ENCODE measurements at places on chromosomes 6 and 20.

DNA sequence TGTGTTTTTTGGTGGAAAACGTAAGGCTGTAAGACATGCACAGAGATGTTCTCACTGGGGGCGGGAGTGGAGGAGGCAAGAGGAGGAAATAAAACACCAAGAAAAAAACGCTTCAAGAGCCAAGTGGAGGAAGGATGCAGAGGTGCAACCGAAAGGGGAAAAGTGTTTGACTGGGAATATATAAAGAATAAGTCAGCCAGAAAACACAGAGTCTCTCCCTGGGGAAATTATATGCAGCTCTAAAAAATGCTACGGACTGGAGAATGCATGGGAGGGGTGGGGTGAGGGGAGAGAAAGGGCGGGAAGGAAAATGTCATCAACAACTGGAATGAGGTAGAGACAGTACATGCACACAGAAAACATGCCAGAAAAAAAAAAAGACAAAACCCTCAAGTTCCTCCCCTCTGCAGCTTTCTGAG lies 133.5 kb downstream of the SCML4 start:
- no peak for DNase-seq

- DNase-seq: no peak
These were observed 219.8 kb downstream of the TFAP2A start for GRCh38 chr6:10194816-10195672.

DNA sequence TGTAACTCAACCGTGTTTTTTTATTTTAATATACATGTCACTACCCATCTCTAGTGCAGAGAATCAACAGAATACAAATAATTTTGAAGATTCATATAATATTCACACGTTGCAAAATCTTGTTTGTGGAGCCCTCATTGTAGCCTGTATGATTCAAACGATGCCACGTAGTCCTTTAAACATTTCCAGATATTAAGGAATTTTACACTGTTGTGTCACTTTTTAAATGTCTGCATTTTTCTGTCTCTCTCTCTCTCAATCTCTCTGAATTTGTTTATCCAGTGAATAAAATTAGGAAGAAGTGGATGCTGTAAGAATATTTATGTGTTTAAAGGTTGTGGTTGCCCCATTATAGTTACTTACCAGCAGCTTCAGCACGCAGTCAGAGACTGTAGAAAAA lies 262.0 kb downstream of the PAX1 start:
- no peak for DNase-seq

GRCh38 chr6:20916086-20916485 lies 381.8 kb downstream of the CDKAL1 start:
- no peak for DNase-seq

DNA sequence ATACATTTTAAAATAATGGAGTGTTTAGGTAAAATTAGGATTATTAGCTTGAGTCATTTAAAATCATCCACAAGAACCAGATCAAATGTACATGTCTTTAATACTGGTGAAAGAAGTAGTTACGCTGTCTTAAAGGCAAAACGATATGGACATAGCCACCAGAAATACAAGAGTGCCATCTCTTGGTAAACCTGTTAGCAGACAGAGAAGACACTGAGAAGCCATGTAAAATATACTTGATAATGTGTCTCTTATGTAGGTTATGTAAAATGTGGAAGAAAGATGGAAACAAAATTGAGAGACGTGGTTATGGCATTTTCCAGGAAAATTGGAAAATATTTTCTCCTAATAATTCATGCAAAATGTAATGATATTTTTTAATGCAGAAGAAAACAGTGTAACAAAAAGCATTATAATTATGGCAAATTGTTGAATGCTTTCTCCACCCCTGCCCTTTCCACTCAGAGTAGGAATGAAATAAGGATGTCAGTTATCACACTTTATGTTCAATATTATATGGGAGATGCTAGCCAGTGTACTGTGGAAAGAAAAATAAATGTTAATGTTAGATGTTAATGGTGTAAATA lies 12.2 kb upstream of the SLC17A2 start:
- no peak for DNase-seq

DNA sequence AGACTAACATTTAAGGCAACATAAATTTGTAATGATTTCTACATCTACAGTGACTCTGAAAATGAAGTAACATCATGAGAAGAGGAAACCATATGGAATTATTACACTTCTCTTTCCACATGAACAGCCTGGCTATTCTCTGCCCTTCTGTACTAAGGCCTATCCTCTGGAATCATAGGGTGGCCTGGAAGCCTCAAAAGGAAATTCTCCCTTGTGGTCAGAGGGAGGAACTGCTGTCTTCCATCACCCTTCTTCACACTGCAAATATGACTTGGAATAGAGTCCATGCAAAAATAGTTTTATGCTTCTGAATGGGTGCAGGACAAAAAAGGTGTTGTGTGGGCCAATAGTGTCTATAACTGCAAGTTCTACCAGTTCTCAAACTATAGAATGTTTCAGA lies 44.6 kb upstream of the SH3BGRL2 start:
- no peak for DNase-seq

DNA sequence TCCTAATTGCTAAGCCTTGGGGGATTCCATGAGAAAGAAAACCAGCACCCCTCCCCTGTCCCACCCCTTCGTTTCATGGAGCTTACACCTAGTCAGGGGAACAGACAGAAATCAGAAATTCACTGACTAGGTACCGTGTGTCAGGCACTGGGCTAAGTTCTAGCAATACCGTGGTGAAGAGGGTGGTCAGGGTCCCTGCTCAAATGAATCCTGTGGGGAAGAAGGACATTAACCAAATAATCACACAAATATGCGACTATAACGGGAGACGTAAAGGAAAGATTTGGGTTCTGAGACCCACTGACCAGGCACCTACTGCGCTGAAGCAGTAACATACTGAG lies 65.1 kb upstream of the TOP1 start:
- DNase-seq: no peak

- DNase-seq: no peak
These were observed 458.9 kb downstream of the HACE1 start for GRCh38 chr6:104400844-104401243.

DNA sequence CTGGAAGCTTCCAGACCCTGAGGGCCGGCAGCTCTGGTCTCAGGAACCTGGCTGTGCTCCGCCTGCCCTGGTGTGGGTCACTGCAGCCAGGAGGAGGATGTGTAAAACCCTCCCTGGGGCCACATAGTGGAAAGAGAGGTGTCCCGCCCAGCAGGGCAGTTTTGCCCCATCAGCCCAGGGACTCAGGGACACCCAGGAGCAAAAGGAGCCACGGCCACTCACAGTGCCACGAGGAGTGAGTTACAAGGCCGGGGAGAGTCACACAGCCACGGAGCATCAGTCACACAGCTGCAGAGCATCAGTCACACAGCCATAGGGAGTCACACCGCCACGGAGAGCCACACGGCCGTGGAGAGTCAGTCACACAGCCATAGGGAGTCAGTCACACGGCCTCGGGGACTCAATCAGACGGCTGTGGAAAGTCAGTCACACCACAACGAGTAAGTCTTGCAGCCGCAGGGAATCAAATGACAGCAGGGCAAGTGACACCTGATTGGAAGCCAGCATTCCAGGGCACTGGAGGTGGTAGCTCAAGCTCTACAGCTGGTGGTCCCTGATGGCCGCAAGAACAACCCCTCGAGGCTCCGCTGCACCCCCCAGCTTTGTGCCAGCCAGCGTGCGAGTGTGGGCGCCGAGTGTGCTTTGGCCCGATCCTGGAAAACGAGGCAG lies 60.9 kb downstream of the DLL1 start:
- no peak for DNase-seq

GRCh38 chr6:123016431-123017103 lies 20.5 kb downstream of the CLVS2 start:
- DNase-seq: no peak

DNA sequence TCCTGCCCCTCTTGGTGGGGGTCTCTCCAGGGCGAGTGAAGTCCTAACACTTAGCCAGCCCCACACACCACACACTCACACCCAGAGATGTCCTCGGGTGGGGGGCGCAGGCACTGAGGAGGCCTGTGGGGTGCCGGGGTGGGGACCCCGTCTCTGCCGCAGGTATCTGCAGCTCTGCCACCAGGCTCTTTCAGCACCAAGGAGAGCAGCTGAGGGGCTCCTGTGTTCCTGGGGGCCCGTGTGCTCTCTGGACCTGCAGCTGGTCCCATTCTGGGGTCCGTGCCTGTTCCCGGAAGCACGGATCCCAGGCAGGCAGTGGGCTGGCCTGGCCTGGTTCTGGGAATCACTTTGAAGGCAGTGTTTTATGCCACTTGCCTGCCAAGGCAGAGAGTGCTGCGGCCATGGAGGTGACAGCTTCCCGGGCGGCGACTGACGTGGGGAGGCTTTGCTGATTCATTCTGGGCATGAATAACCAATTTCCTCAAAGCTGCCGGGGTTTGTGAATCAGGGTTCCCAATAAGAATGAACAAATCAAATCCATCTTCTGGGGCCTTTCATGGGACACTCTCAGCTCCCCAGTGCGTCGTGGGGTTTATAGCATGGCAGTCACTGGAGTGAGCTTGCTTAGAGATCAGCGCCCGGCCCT lies 54.4 kb upstream of the SLCO4A1 start:
- DNase-seq: no peak

GRCh38 chr6:156507656-156508055 lies 269.5 kb upstream of the ARID1B start:
- DNase-seq: no peak

GRCh38 chr20:33868595-33868994 lies 57.4 kb downstream of the CHMP4B start:
- DNase-seq: no peak

DNA sequence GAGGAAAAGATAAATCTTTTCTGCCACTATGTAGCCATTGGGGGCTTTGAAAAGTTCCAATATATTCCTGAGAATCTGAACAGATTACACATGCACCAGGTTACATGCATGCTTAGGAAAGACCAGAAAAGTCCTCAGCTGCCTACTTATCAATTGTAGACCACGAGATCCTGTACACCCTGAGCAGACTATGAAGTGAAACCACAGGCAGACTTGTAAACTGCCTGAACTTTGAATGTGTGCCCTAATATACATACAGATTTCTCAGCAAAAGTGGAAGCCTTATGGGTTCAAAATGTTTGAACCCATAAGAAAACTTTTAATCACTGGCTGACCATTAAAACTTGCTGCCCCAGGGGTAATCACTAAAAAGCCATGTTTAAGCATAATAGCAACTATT lies 273.5 kb upstream of the RUNX2 start:
- DNase-seq: no peak

- DNase-seq: no peak
These were observed 105.9 kb downstream of the GJA10 start for GRCh38 chr6:89999945-90000825.
